ENCODE measurements at places on chromosomes 1 and 21.

GRCh38 chr1:5682626-5683225, 309.5 kb downstream of the NPHP4 start:
- DNase-seq: no peak

DNA sequence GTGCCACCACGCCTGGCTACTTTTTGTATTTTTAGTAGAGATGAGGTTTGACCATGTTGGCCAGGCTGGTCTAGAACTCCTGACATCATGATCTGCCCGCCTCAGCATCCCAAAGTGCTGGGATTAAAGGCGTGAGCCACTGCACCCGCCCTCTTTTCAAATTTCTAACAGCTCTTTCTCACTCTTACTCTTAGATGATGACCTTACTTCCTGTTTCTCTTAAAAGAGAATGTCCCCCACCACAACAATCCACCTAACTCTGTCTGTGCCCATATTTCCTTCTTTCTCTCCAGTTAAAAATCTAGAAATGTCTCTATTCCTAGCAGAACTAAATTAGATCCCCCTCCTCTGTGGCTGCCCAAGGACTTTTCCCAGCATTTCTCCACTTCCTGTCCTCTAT, 46.6 kb upstream of the RGS2 start:
- no peak for DNase-seq

DNA sequence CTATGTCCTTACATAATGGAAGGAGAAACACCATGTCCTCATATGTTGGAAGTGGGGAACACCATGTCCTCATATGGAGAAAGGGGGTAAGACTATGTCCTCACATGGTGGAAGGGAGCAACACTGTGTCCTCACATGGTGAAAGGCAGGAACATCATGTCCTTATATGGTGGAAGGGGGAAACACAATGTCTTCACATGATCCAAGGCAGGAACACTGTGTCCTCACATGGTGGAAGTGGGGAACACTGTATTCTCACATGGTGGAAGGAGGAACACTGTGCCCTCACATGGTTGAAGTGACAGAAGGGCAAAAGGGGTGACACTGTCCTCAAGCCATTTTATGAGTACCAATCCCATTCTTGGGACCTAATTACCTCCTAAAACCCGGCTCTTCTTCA, 146.3 kb upstream of the ETV3 start:
- no peak for DNase-seq

- no peak for DNase-seq
Observed at GRCh38 chr1:18322368-18323032, 158.2 kb upstream of the KLHDC7A start.

DNA sequence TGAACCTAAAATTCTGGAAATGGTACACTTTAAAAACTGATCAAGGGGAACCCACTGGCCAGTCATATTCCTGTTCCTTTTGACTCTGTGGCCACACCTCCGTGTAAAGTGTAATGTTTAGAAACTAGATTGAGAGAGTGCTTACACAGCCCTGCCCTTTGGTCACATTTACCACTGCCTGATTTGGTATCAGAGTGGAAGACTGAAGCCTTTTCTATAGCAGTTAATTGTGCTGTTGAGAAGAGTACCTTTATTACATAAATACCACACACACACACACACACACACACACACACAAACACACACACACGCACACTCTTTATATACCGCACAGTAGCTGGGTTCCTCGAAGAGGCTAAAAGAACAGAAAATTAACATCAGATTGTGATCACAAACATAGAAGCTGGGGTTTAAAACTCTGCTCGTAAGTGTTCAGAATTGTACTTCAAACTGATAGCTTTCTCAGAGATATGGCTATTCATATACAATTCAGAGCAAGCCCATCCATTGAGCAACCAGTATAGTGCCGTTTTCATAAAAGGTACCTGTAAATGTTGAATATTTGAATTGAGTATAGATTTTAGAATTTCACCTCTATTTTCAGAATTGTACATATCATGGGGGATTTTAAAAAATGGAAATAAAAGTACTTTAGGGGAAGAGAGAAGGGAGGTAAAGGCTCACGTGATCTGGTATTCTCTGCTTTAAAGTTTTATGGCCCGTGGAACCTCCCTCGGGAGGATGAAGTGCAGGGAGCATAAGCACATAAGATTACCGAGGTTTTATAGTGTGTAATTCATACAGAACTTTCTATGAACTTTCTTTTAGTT, 37.5 kb downstream of the CAMTA1 start:
- no peak for DNase-seq

GRCh38 chr1:118949315-118949714, 38.8 kb downstream of the TBX15 start:
- DNase-seq: peak; percentile 91

- DNase-seq: peak; percentile 78
Observed at GRCh38 chr1:75732703-75733102, 8.2 kb downstream of the ACADM start.
